ENCODE measurements at places on chromosomes 4 and X. TPM values are rescaled to one million over a fixed set of nuclear protein-coding genes. Genes with fewer than 3 reads are reported as not detected.

The CT45A1 gene
- total RNA-seq = not detected

The PNMA3 gene
- not detected for total RNA-seq

The FREM3 gene
- not detected for total RNA-seq

The ACE2 gene
- 0.11 TPM for total RNA-seq

The GCNA gene
- 4.7 TPM for total RNA-seq

The LRCH2 gene
- under 0.01 TPM for total RNA-seq

The SMARCA1 gene
- total RNA-seq = 92.3 TPM

The ANAPC4 gene
- 17.3 TPM for total RNA-seq

The ARSJ gene
- 23.6 TPM for total RNA-seq

The MYOZ2 gene
- not detected for total RNA-seq

The GLRA2 gene
- not detected for total RNA-seq

The RPS6KA6 gene
- total RNA-seq = 11.2 TPM

The TIGD2 gene
- 7.1 TPM for total RNA-seq

The SUPT20HL1 gene
- total RNA-seq = not detected

The TCP11X1 gene
- not detected for total RNA-seq

The METAP1 gene
- total RNA-seq = 60.0 TPM

The IQSEC2 gene
- total RNA-seq = 7.9 TPM

The DIPK2B gene
- not detected for total RNA-seq

The VCX3B gene
- total RNA-seq = not detected

The ALPK1 gene
- total RNA-seq = 20.0 TPM

The SH2D1A gene
- total RNA-seq = not detected

The KLHL13 gene
- 0.11 TPM for total RNA-seq

The GPR78 gene
- total RNA-seq = 16.9 TPM

The HSFX4 gene
- total RNA-seq = not detected

The TCP11X2 gene
- not detected for total RNA-seq

The PPID gene
- total RNA-seq = 15.6 TPM

The FHIP1A gene
- total RNA-seq = 17.6 TPM

The NAP1L3 gene
- total RNA-seq = 24.3 TPM

The SHROOM2 gene
- total RNA-seq = 28.8 TPM

The STPG2 gene
- total RNA-seq = 1.2 TPM

The TCEAL5 gene
- total RNA-seq = not detected

The FRG2 gene
- total RNA-seq = not detected
